ENCODE measurements at places on chromosomes 12 and 14. TPM values are rescaled to one million over a fixed set of nuclear protein-coding genes. Genes with fewer than 3 reads are reported as not detected.

The CDKL1 gene
- 2.2 TPM for total RNA-seq

The P2RX2 gene
- total RNA-seq, result 8.6 TPM

The HVCN1 gene
- total RNA-seq, result 5.1 TPM

The ISCU gene
- 64.9 TPM for total RNA-seq

The ARID2 gene
- total RNA-seq, result 64.3 TPM
